ENCODE measurements at places on chromosomes 11 and 22. TPM values are rescaled to one million over a fixed set of nuclear protein-coding genes. Genes with fewer than 3 reads are reported as not detected.

GRCh38 chr11:62419314-62419929 is 589 bp downstream of the SCGB1A1 start:
- DNase-seq = no peak

- DNase-seq = no peak
Observed at GRCh38 chr11:6992026-6992425, 28.1 kb downstream of the ZNF214 start.

- DNase-seq = no peak
Observed at GRCh38 chr11:67303835-67304411, 593 bp downstream of the SSH3 start.

GRCh38 chr11:266676-267439 is 11.3 kb upstream of the NLRP6 start:
- no peak for DNase-seq

- DNase-seq = peak; percentile 53
Observed at GRCh38 chr11:111635706-111636045, 33.4 kb downstream of the SIK2 start.

DNA sequence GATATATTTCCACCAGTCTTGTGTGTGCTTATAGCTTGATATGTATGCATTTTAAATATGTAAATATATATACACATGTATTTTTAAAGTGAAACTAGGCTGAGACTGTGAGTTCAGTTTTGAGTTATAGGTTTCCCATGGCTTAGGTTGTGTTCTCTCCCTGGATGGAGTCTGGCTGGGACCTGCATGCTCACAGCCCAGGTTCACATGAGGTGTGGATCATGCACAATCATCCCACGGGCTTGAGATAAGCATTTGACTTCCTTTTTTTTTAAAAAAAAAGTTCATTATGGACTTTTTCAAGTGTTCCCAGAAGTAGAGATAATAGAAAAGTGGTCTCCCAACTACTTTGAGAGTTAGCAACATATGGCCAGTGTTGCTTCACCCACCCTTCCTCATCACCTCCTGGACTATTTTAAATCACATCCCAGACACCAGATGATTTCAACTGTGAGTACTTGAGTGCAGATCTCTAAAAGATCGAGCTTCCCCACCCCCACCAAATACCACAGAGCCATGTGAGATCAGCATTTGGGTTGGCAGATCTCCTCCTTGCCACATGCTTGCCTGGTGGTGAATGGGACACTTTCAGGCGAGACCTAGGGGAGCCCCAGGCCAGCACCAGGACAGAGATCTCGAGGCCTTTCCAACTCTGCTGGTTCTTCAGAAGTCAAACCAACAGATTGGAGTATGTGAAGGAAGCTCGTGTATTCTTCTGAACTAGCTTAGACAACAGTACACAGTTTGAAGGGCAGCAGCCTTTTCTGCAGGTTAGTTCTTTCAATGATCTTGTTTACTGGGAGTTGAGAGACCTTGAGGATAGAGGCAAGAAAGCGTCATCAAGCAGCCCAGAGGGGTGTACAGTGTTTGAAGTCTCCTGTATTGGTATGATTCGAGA is 15.9 kb downstream of the MED15 start:
- no peak for DNase-seq

DNA sequence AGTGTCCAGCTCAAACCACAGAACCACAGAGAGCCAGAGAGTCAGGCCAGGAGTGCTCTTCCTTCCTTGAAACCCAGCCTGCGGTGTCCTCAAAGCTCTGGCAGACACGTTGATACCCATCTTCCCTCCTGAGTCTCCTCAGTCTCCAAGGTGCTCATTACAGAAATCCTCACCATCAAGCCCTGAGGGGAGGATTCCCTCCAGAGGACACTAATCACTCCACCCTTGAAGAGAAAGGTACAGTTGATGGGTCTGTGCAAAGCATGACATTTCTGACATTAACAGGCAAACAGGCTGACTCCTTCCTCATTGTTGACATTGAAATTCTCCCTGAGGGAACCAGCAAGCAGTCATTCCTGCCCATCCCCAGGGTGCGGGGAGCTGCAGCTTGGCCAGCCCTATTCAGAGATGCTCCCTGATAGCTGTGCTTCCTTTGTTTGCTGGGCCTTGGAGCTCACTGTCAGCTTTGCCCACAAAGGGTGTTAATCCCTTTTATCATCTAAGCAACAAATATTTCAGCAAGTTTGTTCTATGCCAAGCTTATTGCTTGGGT is 101.7 kb upstream of the CSNK2A3 start:
- no peak for DNase-seq

GRCh38 chr11:70364745-70365543 is 33.4 kb upstream of the CTTN start:
- DNase-seq = no peak

- DNase-seq = no peak
Observed at GRCh38 chr11:74980634-74981033, 8.1 kb upstream of the NEU3 start.

DNA sequence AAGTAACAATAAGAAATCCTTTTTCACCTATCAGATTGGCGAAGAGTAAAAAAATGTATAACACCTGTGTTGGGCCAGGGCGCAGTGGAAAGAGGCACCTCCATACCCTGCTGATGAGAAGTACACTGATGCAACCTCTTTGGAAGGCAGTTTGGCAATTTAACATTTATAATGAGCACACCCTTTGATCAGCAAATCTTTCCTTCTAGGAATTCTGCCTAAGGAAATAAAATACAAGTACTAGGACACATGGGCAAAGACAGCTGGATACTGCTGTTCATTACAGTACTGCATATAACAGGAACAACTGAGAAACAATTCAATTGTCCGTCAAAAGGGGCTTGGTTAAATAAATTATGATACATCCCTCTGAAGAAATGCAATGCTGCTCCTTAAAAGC is 110.1 kb downstream of the RPL27A start:
- DNase-seq = no peak

GRCh38 chr11:59708537-59708936 is 5.1 kb downstream of the OR10V1 start:
- DNase-seq = no peak

- DNase-seq = no peak
Observed at GRCh38 chr11:22626573-22627239, 1.1 kb upstream of the FANCF start.

DNA sequence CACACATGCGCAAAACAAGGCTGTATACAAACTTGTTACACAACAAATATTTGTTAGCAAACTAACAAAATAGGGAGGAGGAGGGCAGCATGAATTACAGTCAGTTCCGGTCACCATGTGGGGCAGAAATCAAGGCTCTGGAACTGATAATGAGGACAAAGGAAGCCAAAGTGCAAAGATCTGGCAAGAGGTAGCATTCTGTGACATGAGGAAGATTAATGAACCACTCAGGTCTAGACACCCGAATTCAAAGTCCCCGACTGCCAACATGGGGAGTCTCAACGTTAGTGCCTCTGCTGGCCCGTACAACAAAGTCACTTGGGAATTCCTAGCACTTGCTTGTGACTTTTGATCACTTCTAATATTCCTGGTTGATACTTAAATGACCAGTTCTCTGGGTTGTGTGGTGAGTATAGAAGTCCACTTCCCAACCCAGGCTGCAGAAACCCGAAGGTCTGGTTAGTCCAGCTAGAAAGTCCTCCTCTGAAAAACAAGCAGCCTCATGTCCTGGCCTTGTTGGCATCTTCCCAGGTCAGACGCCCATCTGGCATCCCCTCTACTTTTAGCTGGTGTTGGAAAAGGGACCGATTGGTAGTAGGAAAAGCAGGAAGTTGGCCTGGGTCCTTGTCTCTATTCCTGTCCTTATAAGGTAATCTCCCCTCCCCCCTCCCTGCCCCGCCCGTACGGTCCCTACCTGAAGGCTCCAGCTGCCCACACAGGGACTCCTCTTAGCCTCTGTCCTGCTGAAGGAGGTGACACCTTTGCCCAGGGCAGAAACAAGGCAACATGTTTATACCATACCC is 1.6 kb downstream of the SUN2 start:
- peak; percentile 33 for DNase-seq

DNA sequence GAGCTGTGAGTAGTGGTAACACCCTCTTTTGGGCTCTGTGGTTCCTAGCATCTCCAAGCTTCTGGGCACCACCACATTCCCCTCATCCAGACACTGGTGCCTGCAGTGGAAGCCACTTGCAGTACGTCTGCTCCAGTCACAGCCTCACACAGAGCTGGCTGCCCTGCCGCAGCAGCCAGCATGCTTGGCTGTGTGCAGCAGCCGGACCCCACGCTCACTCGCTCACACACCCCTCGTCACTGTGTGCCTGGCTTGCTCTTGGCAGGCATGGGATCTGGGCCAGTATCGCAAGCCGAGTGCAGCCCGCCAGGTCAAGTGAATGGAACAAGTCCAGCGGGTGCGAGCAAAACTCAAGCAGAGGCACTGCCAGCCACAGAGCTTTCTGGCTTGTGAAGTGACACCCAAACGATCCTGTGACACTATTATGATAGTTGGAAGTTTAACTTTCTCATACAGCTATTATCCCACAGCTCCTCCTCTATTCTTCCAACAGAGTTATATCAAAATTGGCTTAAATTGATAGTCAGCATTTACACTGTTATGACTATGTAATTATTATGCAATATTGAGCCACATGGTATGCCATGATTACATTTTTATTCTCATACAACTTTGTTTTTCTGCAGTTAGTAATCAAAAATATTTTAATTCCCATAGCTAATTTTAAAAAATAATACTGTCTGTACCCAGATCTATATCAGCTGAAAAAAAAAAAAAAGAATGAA is 89.0 kb downstream of the CCDC73 start:
- no peak for DNase-seq

- DNase-seq = no peak
Observed at GRCh38 chr22:24310969-24311368, 40.3 kb downstream of the SPECC1L start.

DNA sequence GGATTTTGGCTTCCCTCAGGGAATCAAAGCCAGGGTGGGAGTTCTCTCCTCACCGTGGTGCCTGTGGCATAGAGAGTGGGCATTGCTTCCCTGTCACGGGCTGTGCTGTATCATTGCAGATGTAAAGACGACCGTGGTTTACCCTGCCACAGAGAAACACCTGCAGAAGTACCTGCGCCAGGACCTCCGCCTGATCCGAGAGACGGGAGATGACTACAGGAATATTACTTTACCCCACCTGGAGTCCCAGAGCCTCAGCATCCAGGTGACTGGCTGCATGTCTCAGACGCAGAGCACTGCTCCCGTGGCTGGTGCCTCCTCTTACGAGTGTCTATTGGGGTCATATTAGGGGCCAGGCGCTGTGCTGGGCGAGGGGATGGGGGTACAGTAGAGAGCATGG is 24.2 kb upstream of the ST3GAL4 start:
- no peak for DNase-seq

GRCh38 chr11:2319791-2320472 is 18.1 kb downstream of the TSPAN32 start:
- DNase-seq = no peak

GRCh38 chr11:24521601-24522000 is 24.7 kb downstream of the LUZP2 start:
- DNase-seq = no peak

GRCh38 chr11:134905517-134905916 is 493.5 kb upstream of the B3GAT1 start:
- DNase-seq = no peak

DNA sequence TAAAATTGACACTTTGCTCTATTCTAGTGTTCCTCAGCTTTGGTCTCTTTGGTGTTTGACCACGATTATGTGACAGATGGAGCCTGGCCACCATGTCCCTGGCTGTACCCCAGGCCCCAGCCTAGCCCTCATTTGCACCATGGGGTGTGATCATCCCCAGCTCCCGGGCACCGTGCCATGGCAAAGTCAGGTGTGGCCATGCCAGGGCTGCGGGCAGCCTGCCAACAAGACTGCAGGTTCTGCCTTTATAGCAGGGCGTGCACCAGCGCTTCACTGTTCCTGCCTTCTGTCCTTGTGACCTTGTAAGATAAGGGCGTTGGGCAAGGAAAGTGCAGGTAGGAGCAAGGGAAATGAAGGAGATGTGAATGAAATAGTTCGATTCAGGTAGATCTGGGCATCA is 22.4 kb upstream of the APOBEC3A start:
- peak; percentile 27 for DNase-seq

- no peak for DNase-seq
Observed at GRCh38 chr11:86726118-86726753, 53.8 kb upstream of the ME3 start.

GRCh38 chr11:116607027-116607426 is 165.8 kb downstream of the BUD13 start:
- DNase-seq = no peak

DNA sequence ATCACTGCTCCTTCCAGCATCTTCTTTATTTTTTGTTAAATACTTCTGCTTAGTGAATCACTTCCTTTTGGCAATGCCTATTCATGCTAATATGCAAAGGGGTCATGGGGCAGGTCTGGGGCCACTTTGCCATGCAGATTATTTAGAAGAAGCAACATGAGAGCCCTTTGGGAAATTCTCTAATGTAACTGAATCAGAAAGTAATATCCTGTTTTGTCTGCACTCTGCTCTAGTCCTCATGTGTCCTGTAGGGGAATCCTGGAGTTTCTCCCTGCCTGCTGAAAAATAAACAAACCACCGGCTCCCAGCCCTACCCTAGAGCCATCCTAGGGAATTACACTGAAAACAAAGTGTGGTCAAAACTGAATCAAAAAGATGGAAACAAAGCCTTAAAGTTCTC is 176.5 kb upstream of the POU2AF2 start:
- DNase-seq = peak; percentile 58

Gene HMGXB4
- 10.2 TPM for total RNA-seq

Gene APOL5
- not detected for total RNA-seq

Gene LRRC56
- 0.18 TPM for total RNA-seq

Gene SLC25A18
- total RNA-seq = 0.41 TPM

Gene PATL1
- total RNA-seq = 19.0 TPM

Gene HORMAD2
- total RNA-seq = not detected

Gene ADORA2A
- total RNA-seq = not detected

Gene NEFH
- not detected for total RNA-seq

Gene TSPAN32
- total RNA-seq = 0.81 TPM

Gene GRAP2
- total RNA-seq = not detected

Gene RAG1
- total RNA-seq = 0.39 TPM

Gene C11orf91
- total RNA-seq = not detected

Gene GPHA2
- not detected for total RNA-seq

Gene DBX1
- not detected for total RNA-seq

Gene ARHGAP8
- 2.5 TPM for total RNA-seq

Gene RAB36
- total RNA-seq = 3.0 TPM

Gene NCR3LG1
- 3.5 TPM for total RNA-seq

Gene SLC22A25
- not detected for total RNA-seq

Gene RHOD
- total RNA-seq = not detected
